ENCODE measurements at places on chromosomes 2 and 18. TPM values are rescaled to one million over a fixed set of nuclear protein-coding genes. Genes with fewer than 3 reads are reported as not detected.

Gene ALLC
- not detected for polyA plus RNA-seq

Gene DES
- polyA plus RNA-seq, result not detected

Gene ZFAND2B
- polyA plus RNA-seq, result 86.0 TPM

Gene CPS1
- not detected for polyA plus RNA-seq

Gene UGT1A7
- polyA plus RNA-seq, result not detected

Gene FSIP2
- not detected for polyA plus RNA-seq

Gene MYCN
- not detected for polyA plus RNA-seq

Gene ALPP
- not detected for polyA plus RNA-seq

Gene ATG9A
- polyA plus RNA-seq, result 32.0 TPM

Gene VWA3B
- not detected for polyA plus RNA-seq

Gene SIGLEC15
- 0.07 TPM for polyA plus RNA-seq

Gene TMEM163
- polyA plus RNA-seq, result 0.45 TPM

Gene MTHFD2
- polyA plus RNA-seq, result 11.0 TPM

Gene SPP2
- not detected for polyA plus RNA-seq

Gene CHAC2
- polyA plus RNA-seq, result 3.8 TPM

Gene FZD7
- not detected for polyA plus RNA-seq

Gene ETAA1
- 5.5 TPM for polyA plus RNA-seq

Gene FIGLA
- polyA plus RNA-seq, result not detected

Gene OBSL1
- not detected for polyA plus RNA-seq

Gene CCDC74A
- 0.69 TPM for polyA plus RNA-seq

Gene KIF1A
- polyA plus RNA-seq, result not detected

Gene PLEK
- polyA plus RNA-seq, result 135 TPM

Gene FEV
- not detected for polyA plus RNA-seq

Gene ZAP70
- polyA plus RNA-seq, result 184 TPM

Gene PSD4
- 42.1 TPM for polyA plus RNA-seq

Gene TRIM43
- polyA plus RNA-seq, result not detected

Gene SERPINB3
- not detected for polyA plus RNA-seq

Gene ASXL3
- polyA plus RNA-seq, result not detected

Gene HOXD13
- polyA plus RNA-seq, result not detected

Gene MALL
- polyA plus RNA-seq, result 0.38 TPM

Gene CDK15
- not detected for polyA plus RNA-seq

Gene TET3
- 0.78 TPM for polyA plus RNA-seq

Gene EVX2
- polyA plus RNA-seq, result not detected

Gene GPR45
- not detected for polyA plus RNA-seq

Gene NAT8
- not detected for polyA plus RNA-seq

Gene SCYGR1
- not detected for polyA plus RNA-seq

Gene VIT
- 0.08 TPM for polyA plus RNA-seq

Gene CASP8
- 108 TPM for polyA plus RNA-seq

Gene SPATS2L
- polyA plus RNA-seq, result 11.3 TPM

Gene LCLAT1
- 18.0 TPM for polyA plus RNA-seq

Gene ABCG8
- not detected for polyA plus RNA-seq

Gene MC5R
- polyA plus RNA-seq, result not detected

Gene CEBPZOS
- polyA plus RNA-seq, result 43.6 TPM

Gene RAB3GAP1
- polyA plus RNA-seq, result 12.8 TPM

Gene MBP
- 196 TPM for polyA plus RNA-seq

Data from CD8-positive, alpha-beta memory T cell (primary cell).